Activated T-cell treated with anti-CD3 and anti-CD28 coated beads, Interleukin-2, amount 50 U/mL, for 4 hours (primary cell): ENCODE measurements at places on chromosomes 11 and 22. TPM values are rescaled to one million over a fixed set of nuclear protein-coding genes. Genes with fewer than 3 reads are reported as not detected.

RFPL1 gene
- not detected for total RNA-seq

OR51I1 gene
- total RNA-seq: not detected

PATE4 gene
- not detected for total RNA-seq

SIAE gene
- total RNA-seq: 1.2 TPM

TTC28 gene
- total RNA-seq: 0.66 TPM

MS4A8 gene
- total RNA-seq: not detected

LRRC55 gene
- total RNA-seq: not detected

MUC5B gene
- 1.4 TPM for total RNA-seq

NAALAD2 gene
- not detected for total RNA-seq

RPS13 gene
- total RNA-seq: 1,698 TPM

TUB gene
- total RNA-seq: 0.14 TPM

KDM4D gene
- total RNA-seq: 1.1 TPM

PDGFB gene
- 2.1 TPM for total RNA-seq

SMIM35 gene
- total RNA-seq: not detected

FAM83F gene
- total RNA-seq: 2.1 TPM

KDM4E gene
- total RNA-seq: not detected

ANGPTL5 gene
- not detected for total RNA-seq

MPZL2 gene
- total RNA-seq: 12.8 TPM

KRTAP5-2 gene
- not detected for total RNA-seq

ZNF70 gene
- total RNA-seq: 2.6 TPM

F2 gene
- 0.81 TPM for total RNA-seq

C11orf16 gene
- not detected for total RNA-seq

UBTFL1 gene
- total RNA-seq: not detected

EXT2 gene
- total RNA-seq: 30.4 TPM

MMP13 gene
- not detected for total RNA-seq

ELFN2 gene
- 0.05 TPM for total RNA-seq
